ENCODE measurements at places on chromosomes 13 and 19. TPM values are rescaled to one million over a fixed set of nuclear protein-coding genes. Genes with fewer than 3 reads are reported as not detected.

- DNase-seq = no peak
Observed at GRCh38 chr13:96544957-96545356, 449.3 kb downstream of the OXGR1 start.

DNA sequence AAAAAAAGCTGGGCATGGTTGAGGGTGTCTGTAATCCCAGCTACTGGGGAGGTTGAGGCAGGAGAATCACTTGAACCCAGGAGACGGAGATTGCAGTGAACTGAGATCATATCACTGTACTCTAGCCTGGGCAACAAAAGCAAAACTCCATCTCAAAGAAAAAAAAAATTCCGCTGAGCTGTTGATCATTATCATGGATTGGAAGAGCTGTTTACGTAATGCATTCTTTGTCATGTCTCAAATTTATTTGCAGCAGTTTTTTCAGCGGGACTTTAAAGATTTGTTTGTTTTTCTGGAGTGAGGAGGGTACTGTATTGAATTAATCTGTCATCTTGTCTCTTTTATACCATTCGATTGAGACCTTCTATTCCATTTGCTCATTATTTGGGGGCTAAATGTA lies 4.3 kb downstream of the NLRP5 start:
- DNase-seq = no peak

GRCh38 chr13:113417008-113417751 lies 36.1 kb downstream of the ADPRHL1 start:
- no peak for DNase-seq

GRCh38 chr19:42846597-42846996 lies 32.9 kb downstream of the PSG1 start:
- DNase-seq = no peak

LAMP1 gene
- total RNA-seq = 91.0 TPM

ZNF443 gene
- total RNA-seq = 2.8 TPM

FAM83E gene
- not detected for total RNA-seq

PRX gene
- total RNA-seq = 5.7 TPM
